ENCODE measurements at places on chromosomes 1 and 21. TPM values are rescaled to one million over a fixed set of nuclear protein-coding genes. Genes with fewer than 3 reads are reported as not detected.

The NEGR1 gene
- total RNA-seq = 85.5 TPM

DNA sequence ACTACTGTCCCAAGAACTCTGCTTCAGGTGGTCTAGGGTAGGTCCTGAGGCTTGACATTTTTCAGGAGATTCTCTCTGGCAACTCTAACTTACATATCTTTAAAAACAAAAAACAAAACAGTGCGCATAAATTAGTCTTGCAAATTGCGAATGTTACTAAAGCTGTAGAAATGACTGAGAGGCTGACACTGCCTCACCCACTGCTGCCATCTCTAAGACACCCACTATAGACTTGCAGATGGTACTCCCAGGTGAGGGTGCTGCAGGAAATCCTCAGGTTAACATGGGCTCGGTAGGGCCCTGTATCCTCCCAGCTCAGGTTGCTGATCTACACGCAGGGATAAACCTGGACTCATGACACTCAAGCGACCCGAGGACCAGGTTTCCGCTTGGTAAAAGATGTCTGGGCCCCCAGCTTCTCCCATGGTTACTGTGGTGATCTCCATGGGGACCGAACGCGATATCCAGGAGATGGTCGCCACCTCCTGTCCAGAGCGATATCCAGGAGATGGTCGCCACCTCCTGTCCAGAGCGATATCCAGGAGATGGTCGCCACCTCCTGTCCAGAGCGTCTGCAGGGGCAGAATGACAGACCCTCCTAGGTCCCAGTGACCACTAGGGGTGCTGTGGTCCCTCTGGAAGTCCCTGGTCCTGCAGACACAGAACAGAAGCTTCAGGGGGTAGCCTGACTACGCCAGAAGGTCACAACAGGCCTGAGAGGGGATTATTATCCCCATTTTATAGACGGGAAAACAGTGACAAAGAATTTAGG, 16.2 kb upstream of the LY9 start:
- DNase-seq = no peak

DNA sequence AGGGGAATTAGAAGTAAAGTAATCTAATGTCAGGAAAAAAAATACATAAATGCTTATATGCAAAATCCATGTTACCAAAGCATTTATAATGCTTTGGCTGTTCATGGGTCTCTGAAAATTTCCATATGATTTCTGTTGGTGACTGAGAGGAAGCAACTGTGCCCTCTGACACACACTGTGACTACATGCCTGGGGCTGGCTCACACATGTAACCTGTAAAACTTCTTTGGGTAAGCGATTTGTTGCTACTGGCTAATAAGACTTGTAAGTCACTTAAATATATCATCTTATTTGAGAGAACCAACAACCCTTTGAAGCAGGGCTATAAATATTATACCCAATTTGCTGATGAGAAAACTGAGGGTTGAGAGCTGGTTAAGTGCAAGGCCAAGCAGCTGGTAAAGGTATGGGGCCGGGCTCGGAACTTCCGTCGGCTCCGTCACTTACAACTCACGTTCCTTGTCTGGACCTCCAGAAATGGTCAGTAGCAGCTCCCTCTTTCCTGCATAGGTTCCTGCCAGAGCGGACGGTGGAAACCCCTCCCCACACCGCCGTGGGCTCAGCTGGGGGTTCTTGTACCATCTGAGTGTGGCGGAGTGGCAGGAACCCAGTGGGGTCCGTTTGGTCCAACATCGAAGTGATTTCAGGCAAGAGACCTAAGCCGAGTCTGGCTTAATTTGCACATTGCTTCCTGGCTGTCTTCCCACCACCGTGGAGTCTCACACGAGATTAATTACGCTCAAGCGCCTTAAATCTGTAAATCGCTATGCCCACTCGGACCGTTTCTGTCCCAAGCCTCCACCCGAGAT, 714 bp downstream of the DFFA start:
- no peak for DNase-seq

GRCh38 chr1:205627956-205628355, 3.9 kb downstream of the ELK4 start:
- DNase-seq = no peak

GRCh38 chr1:168112673-168113305, 23.9 kb downstream of the GPR161 start:
- no peak for DNase-seq

DNA sequence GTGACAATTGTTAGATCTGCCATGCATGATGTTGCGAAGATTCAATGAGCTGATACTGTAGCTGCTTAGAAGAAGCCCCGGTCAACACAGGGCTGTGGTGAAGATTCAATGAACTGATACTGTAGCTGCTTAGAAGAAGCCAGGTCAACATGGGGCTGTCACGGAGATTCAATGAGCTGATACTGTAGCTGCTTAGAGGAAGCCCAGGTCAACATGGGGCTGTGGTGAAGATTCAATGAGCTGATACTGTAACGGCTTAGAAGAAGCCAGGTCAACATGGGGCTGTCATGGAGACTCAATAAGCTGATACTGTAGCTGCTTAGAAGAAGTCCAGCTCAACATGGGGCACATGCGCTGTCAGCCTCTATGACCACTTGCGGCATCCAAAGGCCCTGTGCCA, 18.8 kb upstream of the BACE2 start:
- DNase-seq = no peak

DNA sequence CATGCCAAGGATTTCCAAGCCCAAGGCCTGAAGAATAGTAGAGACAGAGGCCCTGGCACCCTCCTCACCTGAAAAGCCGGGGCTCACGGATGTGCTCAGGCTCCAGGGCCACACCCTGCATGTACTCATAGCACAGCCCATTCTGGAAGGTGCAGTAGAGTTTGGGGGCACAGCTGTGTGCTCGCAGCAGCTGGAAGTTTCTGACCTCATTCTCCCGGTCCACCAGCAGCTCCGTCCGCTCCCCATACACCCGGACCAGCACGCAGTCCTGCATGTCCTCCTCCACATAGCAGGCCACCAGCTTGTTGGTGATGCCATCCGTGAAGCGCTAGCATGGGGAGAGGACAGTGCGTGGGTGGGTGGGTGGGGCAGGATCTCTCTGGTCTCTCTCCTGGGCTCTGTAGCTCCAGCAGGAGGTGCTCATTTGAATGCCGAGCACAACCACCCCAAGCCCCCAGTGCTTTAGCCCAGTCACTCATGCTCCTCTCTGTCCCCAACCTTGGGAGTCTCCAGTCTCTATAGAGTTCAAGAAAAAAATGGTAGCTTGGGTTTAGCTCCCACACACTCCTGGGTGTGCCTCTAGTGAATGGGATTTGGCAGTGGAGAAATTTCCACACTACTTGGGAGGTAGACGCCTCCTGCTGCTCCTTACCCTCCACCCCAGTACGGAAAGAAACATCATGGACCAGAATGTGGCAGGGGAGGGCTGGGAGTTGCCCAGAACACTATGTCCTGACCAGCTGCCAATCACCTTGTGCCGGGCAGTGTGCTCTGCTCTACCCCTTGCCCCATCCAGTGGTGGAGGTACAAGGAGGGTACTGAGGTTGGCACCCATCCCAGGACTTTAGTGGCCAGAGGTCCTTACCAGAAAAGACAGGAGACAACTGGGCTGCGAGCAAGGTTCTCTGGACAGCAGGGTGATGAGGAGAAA, 1.9 kb downstream of the ETNK2 start:
- no peak for DNase-seq

- DNase-seq = no peak
Measured at GRCh38 chr1:102886638-102887037, 221.7 kb downstream of the COL11A1 start.

DNA sequence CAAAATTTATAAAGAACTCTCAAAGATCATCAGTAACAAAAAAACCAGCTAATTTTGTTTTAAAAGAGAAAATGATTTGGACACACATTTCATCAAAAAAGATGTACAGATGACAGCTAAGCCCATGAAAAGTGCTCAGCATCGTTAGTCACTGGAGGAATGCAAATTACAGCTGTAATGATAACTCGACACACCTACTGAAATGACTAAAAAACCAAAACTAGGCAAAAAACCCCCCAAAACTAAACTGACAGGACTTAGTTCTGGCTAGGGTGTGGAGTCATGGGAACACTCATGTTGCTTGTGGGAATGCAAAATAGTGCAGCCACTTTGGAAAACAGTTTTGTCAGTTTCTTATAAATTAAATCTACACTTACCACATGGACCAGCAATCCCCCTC, 59.5 kb downstream of the CNIH3 start:
- no peak for DNase-seq

GRCh38 chr1:44587796-44588460, 86.4 kb downstream of the TMEM53 start:
- no peak for DNase-seq

The NTMT2 gene
- total RNA-seq = not detected
